ENCODE measurements at places on chromosomes 12 and 14.

- no peak for DNase-seq
These were observed 35.0 kb downstream of the PPP2R5C start for GRCh38 chr14:101796479-101796878.

GRCh38 chr14:104580961-104581360, 1.4 kb downstream of the C14orf180 start:
- DNase-seq = no peak

DNA sequence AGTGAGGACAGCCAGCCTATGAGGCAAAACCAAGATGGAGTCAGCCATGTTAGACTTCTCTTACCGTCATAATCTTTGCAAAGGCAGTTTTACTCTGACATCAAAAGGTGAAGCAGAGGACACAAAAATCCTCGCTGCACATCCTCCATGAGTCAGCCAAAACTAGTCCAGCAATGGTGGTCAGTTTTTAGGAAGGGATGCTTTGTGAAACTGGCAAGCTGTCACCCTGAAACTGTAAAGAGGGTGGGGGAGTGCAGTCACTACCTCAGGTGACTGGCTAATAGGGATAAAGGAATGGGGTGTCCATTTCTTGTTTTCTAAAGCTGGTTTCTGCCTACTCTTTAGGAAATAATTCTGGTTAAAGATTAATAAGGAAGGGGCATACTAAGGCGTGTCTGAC, 5.4 kb upstream of the CIPC start:
- no peak for DNase-seq

GRCh38 chr12:56377310-56377988, 14.8 kb upstream of the APOF start:
- DNase-seq = peak; percentile 64

- DNase-seq = no peak
These were observed 615.9 kb downstream of the VRK1 start for GRCh38 chr14:97413022-97413539.

DNA sequence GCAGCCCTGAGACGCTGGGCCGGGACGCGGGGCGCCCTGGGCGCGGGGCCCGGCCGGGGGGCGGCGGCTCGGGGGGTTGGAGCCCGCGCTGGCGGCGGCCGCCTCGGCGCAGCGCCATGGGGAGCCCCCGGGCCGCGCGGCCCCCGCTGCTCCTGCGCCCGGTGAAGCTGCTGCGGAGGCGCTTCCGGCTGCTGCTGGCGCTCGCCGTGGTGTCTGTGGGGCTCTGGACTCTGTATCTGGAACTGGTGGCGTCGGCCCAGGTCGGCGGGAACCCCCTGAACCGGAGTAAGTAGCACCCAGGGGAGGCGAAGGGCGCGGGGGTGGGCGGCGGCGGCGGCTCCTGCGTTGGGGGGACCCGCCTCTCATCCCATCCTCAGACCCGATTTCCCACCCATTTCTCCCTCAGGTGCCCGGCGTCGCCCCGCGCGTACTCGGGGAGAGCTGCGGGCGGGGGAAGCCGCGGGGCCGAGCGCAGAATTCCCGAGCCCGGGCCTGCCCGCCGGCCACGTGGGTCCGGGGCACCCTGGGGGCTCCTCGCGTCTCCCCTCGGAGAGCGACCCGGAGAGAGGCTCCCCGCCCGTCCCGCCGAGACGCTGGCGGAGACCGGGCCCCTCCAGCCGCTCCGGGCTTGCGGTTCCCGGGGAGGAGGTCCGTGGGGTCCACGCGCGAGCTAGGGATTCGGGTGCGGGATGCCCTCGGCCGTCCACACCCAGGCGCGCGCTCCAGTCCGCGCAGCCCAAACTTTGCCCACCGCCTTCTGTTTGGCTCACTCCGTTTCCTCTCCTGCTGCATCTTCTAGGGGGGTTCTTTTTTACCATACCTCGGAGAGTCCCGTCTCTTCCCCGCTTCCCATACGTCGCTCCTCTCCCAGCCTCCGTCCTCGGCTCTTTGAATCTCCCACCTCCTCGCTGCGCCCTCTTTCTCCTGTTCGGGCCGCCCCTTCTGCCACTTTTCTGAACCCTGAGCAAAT, 807 bp downstream of the B4GALNT3 start:
- DNase-seq = no peak

- peak; percentile 20 for DNase-seq
These were observed 851 bp downstream of the YLPM1 start for GRCh38 chr14:74763803-74764531.

GRCh38 chr12:121240484-121241101, 30.7 kb downstream of the P2RX4 start:
- no peak for DNase-seq

GRCh38 chr14:51604073-51604472, 47.6 kb upstream of the FRMD6 start:
- DNase-seq = peak; percentile 79

DNA sequence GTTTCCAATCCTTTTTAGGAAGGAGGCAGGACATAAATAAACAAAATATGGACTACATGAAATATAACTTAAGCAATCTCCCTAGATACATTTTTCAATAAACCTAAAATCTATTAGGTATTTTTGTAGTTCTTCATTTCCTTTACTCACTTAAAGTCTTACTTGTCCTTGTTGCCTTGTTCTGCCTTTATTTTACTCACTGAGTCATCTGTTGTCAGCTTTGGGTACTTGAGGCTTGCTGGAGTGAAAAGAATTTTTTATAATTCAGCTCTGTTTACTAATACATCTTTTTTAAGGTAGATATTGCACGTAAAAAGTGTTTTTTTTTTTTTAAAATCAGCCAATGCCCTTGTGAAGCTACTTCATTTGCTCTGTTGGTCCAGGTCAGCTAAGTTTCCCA, 216.2 kb downstream of the PELI2 start:
- DNase-seq = no peak

DNA sequence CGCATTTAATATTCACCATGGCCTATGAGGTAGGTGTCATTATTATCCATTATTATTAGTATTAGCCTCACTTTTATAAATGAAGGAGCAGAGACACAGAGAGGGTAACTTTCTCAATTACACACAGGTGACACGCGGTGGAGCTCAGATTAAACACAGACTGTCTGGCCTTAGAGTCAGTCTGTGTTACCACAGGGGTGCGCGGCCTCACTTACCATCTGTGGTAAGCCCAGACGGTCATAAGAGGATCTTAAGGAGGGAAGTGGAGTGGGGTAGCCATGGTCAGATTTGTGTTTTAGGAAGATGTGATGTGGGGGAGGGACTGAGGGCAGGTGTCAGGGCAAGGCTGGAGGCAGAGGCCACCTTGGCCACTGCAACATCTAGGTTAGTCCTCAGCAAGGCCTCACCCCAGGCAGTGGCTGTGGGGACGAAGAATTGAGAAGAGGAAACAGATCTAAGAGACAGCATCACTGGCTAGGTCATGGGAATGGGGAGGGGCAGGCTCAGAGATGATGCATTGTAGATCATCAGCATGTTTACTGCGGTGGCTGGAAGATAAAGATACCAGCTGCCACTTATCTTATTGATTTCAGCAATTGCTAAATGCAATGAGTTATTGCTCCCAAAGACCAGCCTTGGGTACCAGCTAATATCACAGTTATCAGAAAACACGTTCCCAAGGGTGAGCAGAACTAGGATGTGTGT, 67.1 kb downstream of the SERPINA3 start:
- no peak for DNase-seq

- peak; percentile 88 for DNase-seq
These were observed 289.6 kb downstream of the ZFP36L1 start for GRCh38 chr14:68503186-68503825.

DNA sequence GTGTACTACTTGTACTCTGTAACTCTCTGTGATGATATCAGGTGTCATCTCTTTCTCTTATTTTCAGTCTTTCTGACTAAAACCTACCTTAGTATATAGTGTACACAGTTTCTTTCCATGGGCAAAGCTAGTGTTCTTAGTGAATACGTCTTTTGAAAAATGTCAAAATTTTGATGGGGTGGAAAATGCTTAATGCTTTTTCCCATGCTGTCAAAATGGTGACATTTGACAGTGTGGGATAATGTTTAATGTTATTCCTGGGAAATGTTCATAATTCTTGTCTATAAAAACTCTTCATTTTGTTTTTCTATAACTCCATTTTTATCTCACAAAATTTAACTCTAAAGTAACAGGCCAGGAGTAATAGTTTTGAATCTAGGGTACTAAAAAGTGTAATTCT, 742.7 kb upstream of the FOXG1 start:
- DNase-seq = no peak

DNA sequence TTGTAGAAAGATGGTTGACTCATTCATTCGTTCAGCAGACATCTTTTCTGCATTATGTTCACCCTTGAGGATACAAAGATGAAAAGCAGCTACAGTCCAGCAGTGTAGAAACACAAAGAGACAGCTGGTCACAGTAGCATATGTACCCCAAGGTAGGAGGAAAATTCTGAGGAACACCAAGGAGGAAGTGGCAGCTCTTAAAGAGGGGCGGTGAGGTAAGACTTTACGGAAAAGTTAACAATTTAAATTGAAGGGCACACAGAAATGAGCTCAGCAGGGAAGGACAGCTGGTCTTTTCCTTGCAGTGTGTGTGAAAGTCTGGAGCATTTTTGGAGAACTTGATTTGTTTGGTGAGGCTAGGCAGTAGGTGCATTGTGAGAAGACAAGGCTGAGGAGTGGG, 3.5 kb downstream of the SLC35E3 start:
- DNase-seq = no peak

DNA sequence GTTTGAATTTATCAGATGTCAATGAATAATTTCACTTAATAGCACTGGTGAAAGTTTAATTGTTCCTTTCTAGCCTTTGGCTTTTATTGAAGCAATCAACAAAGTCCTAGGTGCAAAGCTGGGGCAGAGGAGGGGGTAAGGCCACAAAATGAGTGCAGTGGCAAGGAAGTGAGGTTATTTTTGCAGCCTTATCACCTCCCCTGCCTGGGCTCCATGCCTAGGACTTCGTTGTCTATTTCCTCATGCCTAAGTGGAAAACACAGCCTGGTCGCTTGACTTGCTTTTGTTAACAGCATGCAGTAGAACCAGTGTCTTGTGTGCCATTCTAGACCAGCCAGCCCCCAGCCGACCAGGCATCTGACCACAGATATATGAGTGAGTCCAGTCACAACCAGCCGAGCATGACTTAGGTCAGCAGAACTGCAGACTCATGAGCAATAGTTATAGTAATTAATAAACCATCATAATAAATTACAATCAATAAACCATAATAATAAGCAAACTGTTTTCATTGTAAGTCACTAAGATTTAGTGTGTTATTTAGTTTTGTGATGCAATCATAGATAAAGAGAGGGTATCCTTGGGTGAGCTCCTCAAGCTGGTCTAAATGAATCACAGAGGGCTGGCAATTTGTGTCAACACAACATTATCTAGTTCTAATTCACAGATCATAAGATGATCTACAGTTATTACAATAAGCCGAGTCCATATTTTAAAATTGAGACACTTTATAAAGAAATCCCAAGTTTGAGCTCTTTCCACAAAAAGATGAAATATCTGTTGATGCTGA, 156.8 kb downstream of the GLT1D1 start:
- no peak for DNase-seq

DNA sequence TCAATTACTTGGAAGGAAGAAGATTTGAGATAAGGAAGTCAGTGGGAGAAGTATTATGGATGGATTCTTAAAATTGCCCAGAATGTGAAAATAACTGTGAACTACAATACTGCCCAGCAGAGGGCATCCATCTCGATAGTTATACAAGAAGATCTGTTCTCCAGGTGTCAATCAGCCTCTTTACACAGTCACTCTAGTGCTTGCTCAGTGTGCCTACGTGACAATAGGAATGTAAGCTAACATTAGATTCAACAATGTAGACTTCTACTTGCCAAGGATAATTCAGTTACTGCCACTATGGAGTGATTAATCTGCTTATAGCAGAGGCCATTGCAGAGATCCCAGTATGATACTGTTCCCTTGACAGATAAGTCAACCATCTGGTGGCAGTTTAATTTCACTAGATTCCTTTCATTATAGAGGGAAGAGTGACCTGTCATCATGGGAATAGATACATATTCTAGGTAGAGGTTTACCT, 10.6 kb upstream of the MAP4K5 start:
- peak; percentile 86 for DNase-seq

DNA sequence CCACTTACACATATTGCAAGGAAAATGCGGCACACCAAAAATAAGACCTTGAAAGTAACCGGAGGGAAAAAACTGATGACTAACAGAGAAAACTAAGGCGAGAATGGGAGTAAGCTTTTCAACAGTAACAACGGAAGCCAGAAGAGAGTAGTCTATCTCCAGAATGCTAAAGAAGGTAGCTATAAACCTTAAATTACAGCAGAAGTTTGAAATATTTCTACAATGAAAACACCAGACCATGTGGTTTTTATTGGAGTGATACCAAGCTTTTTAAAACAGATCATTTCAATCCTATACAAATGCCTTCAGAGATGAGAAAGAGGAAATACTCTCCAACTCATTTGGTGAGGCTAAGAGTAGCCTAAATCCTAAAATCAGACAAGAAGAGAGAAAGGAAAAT, 209.5 kb downstream of the ANO6 start:
- no peak for DNase-seq

- DNase-seq = peak; percentile 35
These were observed 6.2 kb upstream of the CGRRF1 start for GRCh38 chr14:54503486-54503885.

DNA sequence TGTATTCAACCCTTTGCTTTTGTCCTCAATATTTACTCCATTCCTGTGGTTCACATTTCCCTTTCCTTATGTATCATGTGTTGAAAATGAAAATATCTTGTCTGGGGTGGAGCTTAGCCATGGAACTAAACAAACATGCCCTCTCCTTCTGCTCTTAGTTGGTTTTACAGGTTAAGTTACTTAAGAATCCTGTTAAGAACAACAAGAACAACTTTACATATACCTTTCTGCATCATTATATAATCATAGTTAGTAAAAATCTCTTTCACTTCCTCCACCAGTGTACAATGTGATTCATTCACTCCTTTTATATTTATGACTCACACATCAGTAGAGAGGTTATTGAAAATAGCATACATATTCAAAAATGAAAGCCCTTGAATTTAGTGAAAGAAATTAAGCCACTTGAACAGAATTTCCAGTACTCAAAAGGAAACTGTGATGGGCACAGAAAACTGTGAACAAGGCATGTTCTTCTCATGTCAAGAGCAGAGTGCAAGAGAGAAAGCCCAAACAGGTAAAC, 307.7 kb downstream of the CCDC91 start:
- no peak for DNase-seq

- no peak for DNase-seq
These were observed 8.9 kb upstream of the SLCO1A2 start for GRCh38 chr12:21343636-21344035.

DNA sequence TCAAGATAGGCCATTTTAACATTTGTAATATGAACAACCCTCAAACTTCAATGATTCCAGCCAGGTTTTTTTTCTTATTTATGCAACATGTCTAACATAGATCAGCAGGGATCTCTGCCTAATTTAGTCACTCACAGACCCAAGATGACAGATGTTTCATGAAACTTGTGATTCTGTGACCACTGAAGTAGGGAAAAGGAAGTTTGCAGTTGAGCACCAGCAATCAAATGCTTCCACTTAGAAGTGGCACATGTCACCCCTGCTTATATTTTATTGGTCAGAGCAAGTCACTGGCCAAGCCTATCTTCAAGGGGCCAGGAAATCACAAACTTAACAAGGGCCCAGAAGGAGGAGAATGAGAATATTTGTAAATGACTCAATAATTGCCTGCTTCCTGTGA, 150.6 kb downstream of the BCAT1 start:
- DNase-seq = no peak

Data from trophoblast cell (in vitro differentiated cells and primary cell).